ENCODE measurements at places on chromosomes 2 and 18. TPM values are rescaled to one million over a fixed set of nuclear protein-coding genes. Genes with fewer than 3 reads are reported as not detected.

DNA sequence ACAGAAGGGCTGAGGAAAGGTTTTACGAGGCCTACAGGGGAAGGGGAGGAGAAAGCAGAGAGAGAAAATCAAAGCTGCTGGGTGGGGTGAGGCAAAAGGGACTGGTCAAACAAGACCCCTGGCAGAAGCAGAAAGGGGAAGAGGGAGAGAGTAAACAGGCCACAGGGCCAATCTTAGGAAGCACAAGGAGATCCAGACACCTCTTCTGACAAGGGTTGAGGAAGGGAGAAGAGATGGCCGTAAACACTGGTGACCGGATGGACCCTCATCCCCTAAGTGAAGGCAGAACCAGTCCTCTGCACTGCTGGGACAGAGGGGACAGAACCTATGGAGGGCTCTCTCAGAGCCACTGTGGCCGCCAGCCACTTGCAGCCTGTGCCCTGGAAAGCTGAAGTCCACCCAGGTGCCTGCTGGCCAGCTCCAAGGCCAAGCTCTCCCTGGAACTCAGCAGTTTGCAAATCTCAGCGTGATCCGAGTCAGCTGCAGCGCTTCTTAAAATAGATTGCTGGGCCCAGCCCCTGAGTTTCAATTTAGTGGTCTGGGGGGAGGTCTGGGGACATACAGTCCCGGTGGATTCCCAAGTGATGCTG, 108.8 kb downstream of the TMEM163 start:
- no peak overlapping the region for H3K27ac ChIP-seq
- H3K4me3 ChIP-seq = no peak overlapping the region
- DNase-seq = no peak
- H3K27me3 ChIP-seq = no peaks in the 10 kb centered on the region

DNA sequence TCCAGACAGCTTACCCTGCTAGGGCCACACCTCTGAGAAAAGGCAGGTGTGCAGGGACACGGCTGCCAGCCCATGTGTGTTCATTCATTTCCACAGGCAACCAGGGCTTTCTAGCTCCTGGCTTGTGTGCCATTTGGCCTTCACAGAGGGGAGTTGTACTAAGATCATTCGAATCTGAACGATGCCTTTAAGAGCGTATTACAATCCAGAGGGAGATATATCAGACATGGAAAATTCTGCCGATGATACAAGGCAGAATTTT, 64.2 kb upstream of the OTOF start:
- no peaks in the 10 kb centered on the region for H3K27me3 ChIP-seq
- no peak overlapping the region for H3K27ac ChIP-seq
- no peak overlapping the region for H3K4me3 ChIP-seq

PKDCC gene
- 44.1 TPM for total RNA-seq

DNA sequence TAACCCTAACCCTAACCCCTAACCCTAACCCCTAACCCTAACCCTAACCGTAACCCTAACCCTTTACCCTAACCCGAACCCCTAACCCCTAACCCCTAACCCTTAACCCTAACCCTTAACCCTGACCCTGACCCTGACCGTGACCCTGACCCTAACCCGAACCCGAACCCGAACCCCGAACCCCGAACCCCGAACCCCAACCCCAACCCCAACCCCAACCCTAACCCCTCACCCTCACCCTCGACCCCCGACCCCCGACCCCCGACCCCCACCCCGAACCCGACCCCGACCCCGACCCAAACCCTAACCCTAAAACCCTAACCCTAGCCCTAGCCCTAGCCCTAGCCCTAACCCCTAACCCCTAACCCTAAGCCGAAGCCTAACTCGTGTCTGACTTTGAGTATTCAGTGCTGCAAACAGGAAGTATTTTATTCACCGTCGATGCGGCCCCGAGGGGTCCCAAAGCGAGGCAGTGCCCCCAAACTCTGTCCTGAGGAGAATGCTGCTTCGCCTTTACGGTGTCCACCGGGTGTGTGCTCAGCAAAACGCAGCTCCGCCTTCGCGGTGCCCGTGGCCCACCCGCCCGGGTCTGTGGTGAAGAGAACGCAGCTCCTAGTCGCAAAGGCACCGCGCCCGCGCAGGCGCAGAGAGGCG, 36.0 kb downstream of the FAM110C start:
- H3K4me3 ChIP-seq = no peak overlapping the region
- no peaks in the 10 kb centered on the region for H3K4me1 ChIP-seq
- no peaks in the 10 kb centered on the region for H3K36me3 ChIP-seq
- DNase-seq = peak; percentile 86
- H3K27ac ChIP-seq = no peak overlapping the region
- no peaks in the 10 kb centered on the region for H3K27me3 ChIP-seq

GRCh38 chr2:31193806-31194205, 23.5 kb downstream of the CAPN14 start:
- H3K27ac ChIP-seq = no peak overlapping the region

- no peaks in the 10 kb centered on the region for H3K4me1 ChIP-seq
- no peaks in the 10 kb centered on the region for H3K36me3 ChIP-seq
- H3K27ac ChIP-seq = no peak overlapping the region
Measured at GRCh38 chr18:31275722-31276463, 42.1 kb upstream of the DSG1 start.

DNA sequence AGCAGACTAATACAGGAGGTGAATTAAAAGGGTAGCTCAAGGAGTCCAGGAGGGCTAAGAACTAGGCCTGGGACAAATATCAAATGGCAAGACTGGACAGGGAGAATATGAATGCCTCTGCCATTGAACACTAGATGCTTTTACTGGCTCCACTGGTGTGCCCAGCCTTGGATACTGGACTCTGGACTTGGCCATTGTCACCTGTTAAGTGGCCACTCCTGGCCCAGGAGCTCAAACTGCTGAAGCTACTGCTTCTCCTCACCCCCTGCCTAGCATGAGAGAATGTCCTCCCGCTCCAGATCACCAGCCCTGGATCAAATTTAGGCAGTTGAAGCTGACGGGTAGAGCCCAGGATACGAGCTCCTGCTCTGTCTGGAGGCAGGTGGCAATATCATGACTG, 170.8 kb downstream of the DDX1 start:
- H3K27me3 ChIP-seq = no peaks in the 10 kb centered on the region
- peaks cover 9% of the 10 kb centered on the region for H3K4me1 ChIP-seq
- H3K27ac ChIP-seq = no peak overlapping the region
- H3K36me3 ChIP-seq = no peaks in the 10 kb centered on the region
- H3K4me3 ChIP-seq = no peak overlapping the region

GRCh38 chr2:147549054-147549453, 295.8 kb upstream of the ACVR2A start:
- H3K4me1 ChIP-seq = no peaks in the 10 kb centered on the region
- H3K27ac ChIP-seq = no peak overlapping the region
- no peak overlapping the region for H3K4me3 ChIP-seq
- H3K36me3 ChIP-seq = no peaks in the 10 kb centered on the region
- DNase-seq = no peak

DNA sequence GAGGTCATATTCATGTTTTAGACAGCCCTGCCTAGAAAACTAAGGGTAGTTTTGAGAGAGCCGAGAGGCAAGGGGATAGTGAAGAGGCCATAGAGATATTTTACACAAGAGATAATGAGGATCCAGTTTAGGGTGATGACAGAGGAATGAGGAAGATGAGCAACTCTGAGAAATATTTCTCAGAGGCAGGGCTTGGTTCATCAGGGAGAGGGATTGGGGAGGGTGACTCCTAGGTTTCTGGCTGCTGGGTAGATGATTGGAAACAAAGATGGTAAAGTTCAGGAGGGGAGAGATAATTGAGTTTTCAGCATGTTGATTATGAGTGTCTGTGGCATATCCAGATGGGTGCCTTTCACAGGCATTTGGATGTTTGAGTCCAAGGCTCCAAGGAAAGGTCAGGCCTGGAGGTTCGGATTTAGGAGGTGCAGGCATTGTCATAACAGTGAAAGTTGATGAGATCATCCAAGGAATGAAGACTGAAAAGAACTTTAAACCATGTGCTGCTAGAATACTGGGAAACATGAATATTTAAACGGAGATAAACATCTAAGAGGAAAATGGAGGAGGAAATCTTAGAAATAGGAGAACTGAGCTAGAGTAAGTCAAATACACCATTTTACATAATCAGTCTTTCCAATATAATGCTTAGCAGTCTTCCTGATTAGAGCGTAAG, 7.4 kb downstream of the MYL12B start:
- H3K27me3 ChIP-seq = no peaks in the 10 kb centered on the region
- DNase-seq = no peak
- H3K27ac ChIP-seq = peak overlapping the region; percentile 7
- peaks cover 75% of the 10 kb centered on the region for H3K4me1 ChIP-seq

DNA sequence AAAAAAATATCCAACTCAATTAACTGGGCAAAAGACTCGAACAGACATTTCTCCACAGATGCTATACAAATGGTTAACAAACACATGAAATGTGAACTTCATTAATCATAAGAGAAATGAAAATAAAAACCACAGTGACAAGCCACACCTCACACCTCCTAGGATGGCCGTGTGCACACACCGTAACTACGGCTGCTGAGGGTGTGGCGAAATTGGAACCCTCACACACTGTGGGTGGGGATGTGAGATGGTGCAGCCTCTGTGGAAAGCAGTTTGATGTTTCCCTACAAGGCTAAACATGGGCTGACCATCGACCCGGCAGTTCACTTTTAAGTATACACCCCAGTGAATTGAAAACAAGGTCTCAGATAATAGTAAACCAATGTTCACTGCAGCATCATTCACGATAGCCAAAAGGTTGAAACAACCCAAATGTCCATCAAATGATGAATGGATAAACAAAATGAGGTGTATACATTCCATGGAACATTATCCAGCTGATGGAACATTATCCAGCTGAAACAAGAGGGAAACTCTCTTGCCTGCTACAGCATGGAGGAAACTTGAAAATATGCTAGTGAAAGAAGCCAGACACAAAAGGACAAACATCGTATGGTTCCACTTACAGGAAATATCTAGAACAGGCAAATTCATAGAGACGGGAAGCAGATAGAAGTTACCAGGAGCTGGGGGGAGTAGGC, 32.2 kb downstream of the ZAP70 start:
- no peak overlapping the region for H3K27ac ChIP-seq
- H3K36me3 ChIP-seq = no peaks in the 10 kb centered on the region
- peak; percentile 77 for DNase-seq
- H3K27me3 ChIP-seq = no peaks in the 10 kb centered on the region

TUBB8B gene
- total RNA-seq = not detected

CYS1 gene
- total RNA-seq = 1.1 TPM

TMEM169 gene
- total RNA-seq = 1.3 TPM

CCDC148 gene
- 0.37 TPM for total RNA-seq

PLEKHH2 gene
- 19.5 TPM for total RNA-seq

DES gene
- 6.1 TPM for total RNA-seq

GRCh38 chr2:231260442-231261208, 62.2 kb downstream of the ARMC9 start:
- no peaks in the 10 kb centered on the region for H3K4me1 ChIP-seq
- no peak overlapping the region for H3K27ac ChIP-seq
- DNase-seq = no peak
- no peaks in the 10 kb centered on the region for H3K36me3 ChIP-seq

ELOA2 gene
- not detected for total RNA-seq
